ENCODE measurements at places on chromosomes 12 and 14.

DNA sequence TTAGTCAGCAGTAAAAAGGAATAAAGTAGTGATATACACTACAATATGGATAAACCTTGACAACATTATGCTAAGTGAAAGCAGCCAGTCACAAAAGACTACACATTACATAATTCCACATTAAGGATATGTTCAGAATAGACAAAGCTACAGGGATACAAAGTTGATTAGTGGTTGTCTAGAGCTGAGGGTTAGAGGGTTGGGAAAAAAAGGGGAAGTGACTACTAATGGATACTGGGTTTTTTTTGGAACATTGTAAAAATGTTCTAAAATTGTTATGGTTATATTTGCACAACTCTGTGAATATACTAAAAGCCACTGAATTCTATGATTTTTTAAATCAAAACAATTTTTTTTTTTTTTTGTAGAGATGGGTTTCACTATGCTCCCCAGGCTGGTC lies 4.8 kb upstream of the NGDN start:
- no peak for DNase-seq

DNA sequence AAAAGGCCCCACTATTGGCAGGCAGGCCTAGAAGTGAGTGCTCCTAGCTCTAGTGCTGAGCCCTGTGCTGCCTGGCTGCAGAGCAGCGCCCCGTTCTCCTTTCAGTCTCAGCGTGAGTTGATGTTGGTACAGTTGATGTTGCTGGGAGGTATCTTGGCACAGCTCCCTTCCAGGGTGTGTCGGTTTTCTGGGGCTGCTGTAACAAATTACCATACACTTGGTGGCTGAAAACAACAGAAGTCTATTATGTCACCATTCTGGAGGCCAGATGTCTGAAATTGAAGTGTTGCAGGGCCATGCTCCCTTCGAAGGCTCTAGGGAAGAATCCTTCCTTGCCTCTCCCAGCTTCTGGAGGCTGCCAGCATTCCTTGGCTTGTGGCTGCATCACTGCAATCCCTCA lies 151.4 kb downstream of the TSPAN9 start:
- DNase-seq, result no peak

- DNase-seq, result no peak
These were observed 22.5 kb downstream of the LRP6 start for GRCh38 chr12:12244341-12244740.

GRCh38 chr12:40031965-40032364 lies 73.9 kb downstream of the SLC2A13 start:
- no peak for DNase-seq

DNA sequence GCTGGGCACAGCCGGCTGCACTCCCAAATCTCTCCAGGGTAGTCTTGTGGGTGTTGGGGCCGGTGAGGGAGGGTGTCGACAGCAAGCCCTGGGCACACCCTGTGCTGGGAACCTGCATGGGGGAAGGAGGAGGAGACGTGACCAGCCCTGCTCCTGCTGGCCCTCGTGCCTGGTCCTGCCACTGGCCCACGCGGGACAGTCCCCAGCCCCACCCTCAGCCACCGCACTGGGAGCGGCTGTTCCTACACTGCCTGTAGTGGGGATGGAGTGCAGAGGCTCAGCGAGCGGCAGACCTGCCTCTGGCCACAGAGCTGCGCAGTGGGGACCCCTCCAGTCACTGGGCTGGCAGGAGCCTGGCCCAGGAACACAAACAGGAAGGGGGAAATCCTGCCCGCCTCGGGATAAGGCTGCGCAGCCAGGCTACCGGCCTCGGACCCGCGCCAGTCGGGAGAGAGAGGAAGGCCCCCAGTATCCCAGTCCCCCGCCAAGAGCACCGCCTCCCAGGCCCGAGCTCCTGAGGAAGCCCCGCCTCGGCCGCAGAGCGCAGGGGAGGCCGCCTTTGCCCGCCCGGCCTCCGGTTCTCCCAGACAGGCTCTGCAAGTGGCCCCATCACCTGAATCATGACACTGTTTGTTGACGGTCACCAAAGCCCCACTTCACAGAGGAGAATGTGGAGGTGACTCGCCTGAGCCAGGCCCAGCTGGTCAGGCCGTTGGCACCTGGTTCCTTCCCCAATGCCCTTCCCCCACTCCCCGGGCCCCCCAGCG lies 10.6 kb downstream of the AHNAK2 start:
- DNase-seq, result no peak

DNA sequence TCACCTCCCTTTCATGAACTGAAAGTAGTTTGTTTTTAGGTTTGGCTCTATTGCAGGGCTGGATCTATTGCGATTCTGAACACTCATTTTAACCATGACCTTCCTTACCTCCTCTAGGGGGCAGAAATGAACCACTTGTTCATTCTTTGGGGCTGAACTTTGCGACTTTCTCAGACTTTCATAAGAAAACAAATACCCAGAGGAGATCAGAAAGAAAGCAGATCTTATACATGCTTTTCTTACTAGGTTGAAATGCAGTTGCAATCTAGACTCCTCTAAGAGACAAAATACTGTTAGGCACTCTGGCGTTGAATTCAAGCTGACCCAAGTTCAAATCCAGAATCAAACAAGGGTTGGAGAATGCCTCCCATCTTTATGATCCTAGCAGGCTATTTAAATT lies 32.6 kb upstream of the PLEKHG3 start:
- no peak for DNase-seq

DNA sequence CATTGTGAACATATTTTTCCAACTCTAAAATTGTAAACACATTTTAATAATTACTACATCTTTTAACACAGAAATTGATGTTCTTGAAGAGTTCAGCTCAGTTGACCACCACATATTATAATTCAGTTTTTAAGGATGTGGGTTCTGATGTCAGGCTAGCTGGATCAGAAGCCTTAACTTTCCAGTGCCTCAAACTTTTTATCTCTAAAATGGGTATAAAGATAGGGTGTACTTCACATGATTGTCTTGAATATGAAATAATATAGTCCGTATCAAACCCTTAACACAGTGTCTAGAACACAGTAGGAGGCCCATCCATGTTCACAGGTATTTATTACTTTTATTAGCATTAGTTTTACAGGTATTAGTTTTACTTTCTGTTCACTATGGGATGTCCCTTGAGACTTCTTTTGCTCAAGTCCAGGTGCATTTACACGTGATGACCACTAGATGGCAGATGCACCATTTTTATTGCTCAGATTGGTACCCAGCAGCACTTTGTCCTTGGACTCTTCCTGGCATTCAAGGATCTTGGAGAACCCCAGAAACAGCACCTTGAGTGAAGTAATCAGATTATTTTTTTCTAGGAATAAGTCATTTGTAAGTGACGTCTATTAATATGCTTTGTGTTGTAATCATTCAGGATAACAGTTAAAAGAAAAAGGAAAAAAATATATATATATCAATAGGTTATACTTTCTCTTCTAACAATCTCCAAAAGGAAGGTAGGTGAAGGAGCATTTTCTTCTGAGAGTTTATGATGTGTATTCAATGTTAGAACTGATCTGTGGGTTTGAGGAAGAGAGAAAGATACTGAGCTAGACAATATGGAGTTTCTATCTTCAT lies 580.2 kb downstream of the ETNK1 start:
- peak; percentile 53 for DNase-seq

GRCh38 chr12:107144990-107145389 lies 51.6 kb upstream of the CRY1 start:
- no peak for DNase-seq

GRCh38 chr12:120196363-120196762 lies 1.8 kb upstream of the GCN1 start:
- no peak for DNase-seq

- DNase-seq, result peak; percentile 79
These were observed 7.9 kb downstream of the SETD1B start for GRCh38 chr12:121811434-121812319.

DNA sequence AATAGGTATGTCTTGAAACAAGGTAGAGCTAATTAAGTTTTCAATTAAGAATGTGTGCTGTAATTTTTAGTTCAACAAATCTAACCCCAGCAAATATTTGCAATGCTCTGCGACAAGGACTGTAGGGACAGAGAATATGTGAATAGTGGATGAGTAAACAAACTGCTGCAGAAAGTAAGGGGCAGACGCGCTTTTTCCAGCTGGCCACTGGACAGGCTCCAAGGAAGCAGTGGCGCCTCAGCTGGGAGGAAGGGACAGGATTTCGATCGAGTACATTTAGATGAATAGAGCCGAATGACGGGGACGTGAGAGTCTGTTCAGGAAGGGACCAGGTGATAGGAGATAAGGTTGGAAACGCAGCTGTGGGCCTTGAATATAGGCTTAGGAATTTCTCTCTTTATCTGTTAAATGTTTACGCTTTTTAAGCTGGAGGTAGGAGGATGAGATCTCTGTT lies 69.3 kb downstream of the ELK3 start:
- DNase-seq, result no peak

- no peak for DNase-seq
These were observed 152.4 kb downstream of the BRMS1L start for GRCh38 chr14:35978561-35978960.

DNA sequence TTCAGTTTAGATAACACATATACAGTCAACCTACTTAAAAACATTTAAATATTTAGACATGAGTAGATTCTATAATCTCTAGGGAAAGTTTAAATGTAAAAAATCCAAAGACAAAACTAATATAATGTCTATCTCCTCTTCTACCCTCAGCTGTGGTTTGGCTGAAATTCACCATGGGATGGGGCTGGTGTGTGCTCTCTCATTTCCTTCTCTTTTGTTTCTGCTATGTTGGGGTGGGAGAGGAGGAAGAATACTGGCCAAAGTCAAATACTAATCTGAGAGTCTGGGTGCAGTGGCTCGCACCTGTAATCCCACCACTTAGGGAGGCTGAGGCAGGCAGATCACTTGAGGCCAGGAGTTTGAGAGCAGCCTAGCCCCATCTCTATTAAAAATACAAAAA lies 1673.9 kb upstream of the SEL1L start:
- DNase-seq, result no peak

GRCh38 chr12:93723568-93723930 lies 46.4 kb downstream of the CRADD start:
- DNase-seq, result no peak

DNA sequence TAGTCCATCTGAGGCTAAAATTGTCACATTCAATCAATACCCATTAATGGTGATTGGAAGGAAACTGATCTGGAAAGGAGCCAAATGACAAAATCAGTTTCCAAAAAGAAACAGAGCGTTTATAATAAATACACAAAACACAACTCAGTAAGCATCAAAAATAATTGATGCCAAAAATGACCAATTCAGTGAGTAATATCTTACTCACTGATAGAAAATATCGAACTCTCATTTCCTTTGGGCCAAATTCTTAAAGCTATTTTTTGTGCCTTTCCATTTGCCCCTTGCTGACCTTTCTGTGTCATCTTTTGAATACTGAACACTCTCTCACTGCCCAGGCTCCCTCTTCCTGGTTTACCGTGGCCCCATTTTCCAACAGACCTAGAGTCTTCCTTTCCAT lies 22.5 kb upstream of the ATP2B1 start:
- DNase-seq, result no peak

Measured in memory B cell (primary cell).